Nucleus accumbens (tissue), 56 donors: ENCODE measurements at places on chromosomes 12 and 14.

DNA sequence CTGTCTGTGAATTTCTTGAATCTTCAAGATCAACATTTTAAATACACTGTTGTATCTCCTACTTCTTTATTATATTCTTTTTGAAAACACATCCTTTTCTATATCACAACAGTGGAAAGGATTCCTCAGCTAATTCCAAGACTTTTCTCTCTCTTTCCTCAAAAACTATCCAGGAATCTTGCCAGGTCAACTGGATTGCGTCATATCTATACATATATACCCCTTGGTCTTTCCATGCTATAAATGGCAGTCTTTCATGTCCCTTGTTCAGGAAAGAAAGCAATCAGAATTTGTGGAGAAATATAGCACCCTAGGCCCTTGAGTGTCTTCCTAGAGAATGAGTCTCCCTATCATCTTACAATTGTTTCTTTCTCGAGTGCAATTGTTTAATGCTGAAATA, 149.0 kb downstream of the KCNA5 start:
- no peak for DNase-seq

GRCh38 chr12:109795023-109795422, 38.2 kb downstream of the TRPV4 start:
- no peak for DNase-seq

DNA sequence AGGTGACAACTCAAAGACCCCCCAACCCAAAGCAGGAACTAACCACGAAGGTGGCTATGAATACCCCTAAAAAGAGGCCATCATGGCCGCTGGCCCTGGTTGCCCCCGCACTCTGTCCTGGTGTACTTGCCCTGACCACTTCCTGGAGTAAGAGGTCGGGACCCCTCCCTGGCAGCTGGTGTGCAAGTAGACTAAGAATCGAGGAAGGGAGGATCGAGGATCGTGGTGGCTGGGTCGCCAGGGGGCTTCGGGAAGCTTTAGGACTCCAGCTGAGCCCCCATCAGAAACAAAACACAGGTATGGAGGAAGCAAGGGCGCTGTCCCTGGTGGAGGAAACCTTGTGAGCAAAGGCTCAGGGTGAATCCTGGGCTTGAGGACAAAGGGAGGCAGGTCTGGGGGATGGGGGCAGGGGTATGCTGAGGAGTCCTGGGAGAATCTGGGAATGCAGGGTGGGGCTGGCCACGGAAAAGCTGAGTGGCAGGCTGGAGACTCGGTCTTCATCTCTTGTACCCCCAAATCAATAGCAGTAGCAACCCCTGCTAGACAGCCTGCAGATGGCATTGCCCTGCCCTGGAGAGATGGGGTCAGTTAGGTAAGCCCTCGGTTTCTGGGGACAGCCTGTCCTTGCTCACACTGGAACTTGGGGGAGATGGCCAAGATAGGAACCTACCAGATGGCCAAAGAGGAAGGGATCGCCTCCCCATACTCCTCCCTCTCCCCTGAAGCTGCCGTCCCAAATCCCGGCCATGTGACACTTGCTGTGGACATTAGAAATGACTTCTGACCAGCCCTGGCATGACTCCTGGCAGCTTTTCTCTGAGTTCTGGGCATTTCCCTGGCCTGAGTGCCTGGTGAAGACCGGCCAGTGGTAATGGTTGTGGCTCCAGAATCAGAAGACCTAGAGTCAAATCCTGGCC, 45.3 kb upstream of the ESRRB start:
- no peak for DNase-seq

- DNase-seq: no peak
These were observed 470.2 kb upstream of the LMO3 start for GRCh38 chr12:17076028-17076744.

GRCh38 chr14:102829016-102829548, 51.8 kb downstream of the TRAF3 start:
- no peak for DNase-seq

DNA sequence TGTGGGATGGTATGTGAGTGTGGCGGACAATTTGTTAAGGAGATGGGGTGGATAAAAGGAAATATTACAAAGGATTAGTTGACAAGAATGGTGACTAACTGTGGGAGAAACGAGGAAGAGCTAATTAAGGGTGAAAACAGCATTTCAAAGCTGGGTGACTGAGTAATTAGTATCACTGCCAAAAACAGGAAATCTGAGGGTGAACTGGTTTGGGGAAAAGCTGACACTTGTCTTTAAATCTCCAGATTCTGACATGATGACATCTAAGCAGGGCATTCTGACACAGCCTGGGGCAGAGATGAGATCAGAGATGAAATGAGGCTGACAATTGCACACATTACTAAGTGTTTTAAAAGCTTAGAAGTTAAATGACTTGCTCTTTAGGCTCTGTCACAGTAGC, 42.4 kb upstream of the CCDC175 start:
- no peak for DNase-seq

- no peak for DNase-seq
These were observed 10.2 kb upstream of the PAH start for GRCh38 chr12:102927220-102927619.
